ENCODE measurements at places on chromosomes 2 and 18.

DNA sequence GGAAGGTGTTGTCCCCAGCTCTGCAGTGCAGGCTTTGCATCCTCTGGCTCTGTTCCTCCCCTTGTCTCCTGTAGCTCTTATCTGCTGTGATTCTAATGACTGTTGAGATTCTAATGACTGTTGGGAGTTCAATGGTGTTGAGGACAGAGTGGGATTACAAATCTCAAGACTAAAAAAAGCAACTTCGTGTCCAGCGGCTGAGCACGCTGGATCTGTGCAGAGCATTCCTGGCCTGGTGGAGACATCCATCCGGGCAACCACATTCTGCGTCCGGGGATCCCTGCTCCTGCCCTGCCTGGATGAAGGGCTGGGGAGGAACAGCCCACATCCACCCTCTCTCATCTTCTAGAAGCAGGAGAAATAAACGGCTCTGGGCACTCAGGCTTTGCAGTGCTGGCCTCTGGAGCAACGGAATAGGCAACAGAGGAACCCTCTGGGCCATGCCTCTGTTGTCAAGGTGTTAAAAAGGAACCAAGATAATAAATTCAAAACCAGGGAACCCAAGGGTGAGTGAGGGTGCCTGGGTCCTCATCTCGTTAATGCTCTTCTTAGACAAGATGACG is 106.7 kb upstream of the ASB18 start:
- DNase-seq, result no peak

- no peak for DNase-seq
These were observed 637.6 kb downstream of the ADCYAP1 start for GRCh38 chr18:1542230-1542774.

GRCh38 chr2:9756692-9757250 is 86.5 kb upstream of the TAF1B start:
- no peak for DNase-seq

- DNase-seq, result no peak
These were observed 35.4 kb downstream of the STAT4 start for GRCh38 chr2:191115391-191115790.

- DNase-seq, result no peak
These were observed 11.8 kb downstream of the FN1 start for GRCh38 chr2:215423928-215424540.

DNA sequence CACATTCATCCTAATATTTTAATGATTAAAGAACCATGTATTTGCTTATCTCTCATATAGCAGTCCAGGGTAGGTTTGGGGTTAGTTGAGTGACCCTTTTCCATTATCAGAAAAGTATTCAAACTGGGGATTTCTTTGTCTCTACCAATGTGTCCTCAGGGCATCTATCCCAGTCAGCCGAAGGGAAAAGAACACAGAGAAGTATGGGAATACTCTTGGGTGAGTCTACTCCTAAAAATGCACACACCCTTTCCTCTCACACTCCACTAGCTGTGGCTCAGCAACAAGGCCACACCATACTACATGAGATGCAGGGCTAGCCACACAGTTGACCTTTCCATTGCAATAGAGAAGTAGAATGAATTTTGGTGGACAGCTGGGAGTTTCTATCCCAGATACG is 114.3 kb downstream of the NXPH2 start:
- DNase-seq, result no peak

DNA sequence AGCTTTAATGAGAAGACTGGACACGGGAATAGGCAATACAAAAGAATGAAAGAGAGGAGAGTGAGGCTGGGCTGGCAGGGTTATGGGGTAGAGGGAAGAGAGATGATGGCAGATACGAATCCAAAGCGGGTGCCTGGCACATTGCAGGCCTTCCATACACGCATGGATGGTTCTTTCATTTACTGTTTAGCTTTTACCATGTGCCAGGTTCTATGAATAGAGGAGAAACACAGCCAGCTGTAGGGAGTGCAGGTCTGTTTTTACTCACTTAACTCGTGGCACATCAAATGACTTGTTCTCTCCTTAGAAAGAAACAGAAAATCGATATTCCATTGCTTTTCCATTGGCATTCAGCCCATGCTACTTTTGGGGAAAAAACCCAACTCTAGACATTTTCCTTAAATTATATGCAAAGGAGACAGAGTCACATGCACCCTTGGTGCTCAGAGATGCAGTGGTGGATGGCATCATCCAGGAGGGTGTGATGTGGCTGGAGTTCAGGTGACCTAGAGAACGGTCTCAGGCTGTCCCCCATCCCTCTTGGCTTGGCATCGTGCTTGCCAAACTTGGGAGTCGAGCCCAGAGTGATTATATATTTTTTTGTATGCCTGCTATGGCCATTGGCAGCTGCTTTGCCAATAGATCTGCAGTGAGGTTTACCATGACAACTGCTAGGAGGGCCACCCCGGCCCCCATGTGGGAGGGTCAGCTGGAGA is 6.2 kb downstream of the LTBP1 start:
- DNase-seq, result no peak

Data from nephron progenitor cell (in vitro differentiated cells).